Aorta (tissue), 5 donors: ENCODE measurements at places on chromosomes 3 and 15. TPM values are rescaled to one million over a fixed set of nuclear protein-coding genes. Genes with fewer than 3 reads are reported as not detected.

DNA sequence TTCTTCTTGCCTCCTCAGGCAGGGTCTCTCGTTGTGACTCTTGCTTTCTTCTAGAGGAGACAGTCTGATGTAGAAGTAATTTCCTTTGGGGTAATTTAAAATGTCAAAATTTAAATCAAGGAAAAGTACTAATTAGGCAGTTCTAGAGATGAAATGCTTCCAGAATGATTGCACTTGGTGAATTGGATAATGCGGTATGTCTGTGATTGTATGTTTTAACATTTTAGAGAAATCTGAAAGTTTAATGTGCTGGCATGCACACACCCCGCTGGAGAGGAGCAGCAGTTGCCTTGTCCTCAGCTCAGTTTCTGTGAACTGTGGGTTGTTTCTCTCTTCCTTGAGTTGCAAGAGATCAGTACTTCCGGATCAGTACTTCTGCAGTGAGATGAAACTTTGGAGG, 322.9 kb upstream of the CTDSPL start:
- no peaks in the 10 kb centered on the region for H3K27me3 ChIP-seq
- no peaks in the 10 kb centered on the region for H3K4me1 ChIP-seq
- peaks cover 5% of the 10 kb centered on the region for H3K36me3 ChIP-seq
- no peak overlapping the region for H3K4me3 ChIP-seq
- no peak overlapping the region for H3K27ac ChIP-seq

The FEZF2 gene
- total RNA-seq: not detected

The TGM4 gene
- not detected for total RNA-seq

DNA sequence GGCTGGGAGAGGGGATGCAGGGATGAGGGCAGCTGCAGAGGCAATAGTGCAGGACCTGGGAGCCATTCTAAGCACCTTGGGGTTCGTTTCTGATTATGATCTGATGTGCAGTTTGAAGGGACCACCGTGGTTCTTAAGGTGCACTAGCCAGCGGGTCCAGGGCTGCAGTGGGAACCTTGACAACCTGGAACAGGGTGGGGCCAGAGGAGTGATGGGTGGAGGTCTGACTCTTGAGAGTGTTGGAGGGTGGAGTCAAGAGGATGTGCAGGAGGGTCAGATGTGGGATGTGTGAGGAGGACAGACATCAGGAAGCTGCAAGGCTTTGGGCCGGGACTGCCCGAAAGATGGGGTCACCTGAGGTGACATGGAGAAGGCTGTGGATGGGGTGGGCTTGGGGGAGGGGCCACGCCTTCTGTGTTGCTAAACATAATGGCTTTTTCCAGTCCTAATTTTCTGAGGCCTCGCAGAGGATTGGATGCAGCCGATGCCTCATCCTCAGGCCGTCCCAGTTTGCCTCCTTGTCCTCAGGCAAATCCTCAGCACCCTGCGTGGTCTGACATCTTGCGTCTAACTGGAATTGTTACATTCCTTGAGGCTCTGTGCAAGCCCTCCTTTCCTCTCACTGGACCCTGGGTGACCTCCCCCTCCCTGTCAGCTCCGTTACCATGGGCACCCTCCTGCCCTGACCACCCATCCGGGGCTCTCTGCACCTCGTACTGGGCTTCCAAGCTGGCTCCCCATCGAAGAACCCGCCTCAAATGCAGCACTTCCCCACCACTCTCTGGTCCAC, 61.4 kb upstream of the TRPM1 start:
- DNase-seq: no peak
- no peak overlapping the region for H3K27ac ChIP-seq
- no peaks in the 10 kb centered on the region for H3K27me3 ChIP-seq
- H3K4me3 ChIP-seq: no peak overlapping the region
- H3K36me3 ChIP-seq: no peaks in the 10 kb centered on the region
- H3K4me1 ChIP-seq: no peaks in the 10 kb centered on the region

GRCh38 chr3:184481984-184482671, 79.5 kb upstream of the EPHB3 start:
- H3K4me3 ChIP-seq: no peak overlapping the region
- H3K4me1 ChIP-seq: no peaks in the 10 kb centered on the region
- no peaks in the 10 kb centered on the region for H3K27me3 ChIP-seq
- no peak overlapping the region for H3K27ac ChIP-seq
- no peaks in the 10 kb centered on the region for H3K36me3 ChIP-seq
- no peak for DNase-seq

DNA sequence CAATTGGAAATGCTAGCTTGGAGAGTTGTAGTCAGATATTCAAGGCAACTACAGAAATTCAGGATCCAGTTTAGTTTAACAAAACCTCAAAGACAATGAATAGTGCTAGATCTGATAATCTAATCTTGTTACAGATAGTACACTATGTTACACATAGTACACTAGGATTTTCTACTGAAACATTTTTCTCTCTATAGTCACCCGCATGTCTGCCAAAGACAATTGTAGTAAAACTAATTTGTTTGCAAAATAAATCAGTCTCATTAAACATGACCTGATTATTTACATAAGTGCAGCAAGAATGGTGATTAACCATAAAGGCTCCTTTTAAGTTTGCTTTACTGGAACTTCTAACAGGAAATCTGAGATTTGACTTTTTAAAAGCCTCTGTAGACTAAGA, 52.0 kb downstream of the ILDR1 start:
- DNase-seq: no peak
- no peaks in the 10 kb centered on the region for H3K27me3 ChIP-seq
- H3K4me3 ChIP-seq: no peak overlapping the region
- H3K27ac ChIP-seq: no peak overlapping the region
- H3K4me1 ChIP-seq: no peaks in the 10 kb centered on the region

GRCh38 chr15:91953432-91953831, 99.9 kb downstream of the SLCO3A1 start:
- no peaks in the 10 kb centered on the region for H3K36me3 ChIP-seq
- no peaks in the 10 kb centered on the region for H3K4me1 ChIP-seq
- no peaks in the 10 kb centered on the region for H3K27me3 ChIP-seq
- H3K27ac ChIP-seq: no peak overlapping the region
- no peak for DNase-seq

The PAK6 gene
- total RNA-seq: 0.91 TPM

The IRAK2 gene
- total RNA-seq: 7.1 TPM

DNA sequence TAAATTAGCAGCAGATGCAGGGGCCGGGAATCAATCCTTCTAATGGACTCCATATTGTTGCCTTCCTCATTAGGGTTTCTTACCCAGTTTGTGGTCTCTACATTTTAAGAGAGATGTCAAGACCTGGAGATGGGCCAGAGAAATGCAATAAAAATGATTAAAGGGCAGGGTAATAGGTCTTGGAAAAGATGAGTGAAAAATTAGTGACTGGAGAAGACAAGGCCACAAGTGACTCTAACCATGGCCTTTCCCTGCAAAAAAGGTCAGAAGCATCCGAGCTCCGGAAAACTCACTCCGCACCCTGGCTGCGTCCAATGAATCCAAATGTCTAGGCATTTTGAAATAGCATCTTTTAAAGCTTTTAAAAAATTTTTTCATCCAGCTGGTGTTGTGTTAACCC, 152.8 kb downstream of the ARRDC4 start:
- no peaks in the 10 kb centered on the region for H3K27me3 ChIP-seq
- no peak for DNase-seq
- no peaks in the 10 kb centered on the region for H3K4me1 ChIP-seq
- H3K36me3 ChIP-seq: no peaks in the 10 kb centered on the region
- no peak overlapping the region for H3K27ac ChIP-seq
- H3K4me3 ChIP-seq: no peak overlapping the region

The SLC51A gene
- total RNA-seq: not detected

The PLSCR2 gene
- total RNA-seq: 1.4 TPM

DNA sequence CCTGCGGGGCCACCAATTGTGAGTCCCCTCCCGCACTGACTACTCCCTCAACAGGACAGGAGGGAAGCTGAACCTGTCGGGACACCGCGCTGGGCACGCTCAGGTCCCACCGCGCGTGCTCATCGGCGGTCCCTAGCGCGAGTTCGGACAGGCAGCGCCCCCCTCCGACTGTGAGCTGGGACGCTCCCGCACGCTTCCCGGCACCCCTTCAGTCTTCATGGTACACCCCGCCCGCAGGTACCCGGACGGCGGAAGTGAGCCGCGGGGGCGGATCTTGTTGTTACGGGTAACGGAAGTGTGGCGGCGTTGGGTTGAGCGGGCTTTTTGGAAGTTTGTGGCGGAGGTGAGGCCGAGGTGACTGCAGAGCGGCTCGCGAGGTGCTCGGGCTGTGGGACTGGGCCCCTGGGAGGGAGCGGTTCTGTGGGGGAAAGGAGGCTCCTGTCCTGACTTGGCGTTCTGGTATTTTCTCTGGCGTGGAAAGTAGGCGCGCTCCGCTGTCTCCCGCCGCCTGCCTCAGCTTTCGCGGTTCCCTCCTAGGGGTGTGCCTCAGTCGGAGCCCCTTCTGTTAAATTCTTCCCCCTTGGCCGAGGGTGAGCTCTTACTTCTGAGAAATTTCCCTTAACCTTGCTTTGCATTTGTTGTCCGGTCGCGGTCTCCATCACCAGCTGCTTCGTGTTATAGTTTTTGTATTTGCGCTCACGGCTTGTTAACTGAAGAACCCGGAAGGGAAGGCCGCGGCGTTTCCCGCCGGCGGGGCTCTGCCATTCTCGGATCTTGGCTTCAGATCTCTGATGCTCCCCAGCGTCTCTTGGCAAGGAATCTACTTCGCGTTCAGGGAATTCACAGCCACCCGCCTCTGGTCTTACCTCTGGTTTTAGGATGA, at the start of gene FANCI:
Gene FANCI, plus strand, starts transcription at position 289 of the 883 bp plus-strand sequence. CDS start 3,669 bp downstream, outside the sequence.
- H3K27ac ChIP-seq: no peak within 1 kb of the TSS
- no peaks in the 10 kb centered on the region for H3K27me3 ChIP-seq

The PEX5L gene
- 0.24 TPM for total RNA-seq

The PIGX gene
- 13.6 TPM for total RNA-seq

DNA sequence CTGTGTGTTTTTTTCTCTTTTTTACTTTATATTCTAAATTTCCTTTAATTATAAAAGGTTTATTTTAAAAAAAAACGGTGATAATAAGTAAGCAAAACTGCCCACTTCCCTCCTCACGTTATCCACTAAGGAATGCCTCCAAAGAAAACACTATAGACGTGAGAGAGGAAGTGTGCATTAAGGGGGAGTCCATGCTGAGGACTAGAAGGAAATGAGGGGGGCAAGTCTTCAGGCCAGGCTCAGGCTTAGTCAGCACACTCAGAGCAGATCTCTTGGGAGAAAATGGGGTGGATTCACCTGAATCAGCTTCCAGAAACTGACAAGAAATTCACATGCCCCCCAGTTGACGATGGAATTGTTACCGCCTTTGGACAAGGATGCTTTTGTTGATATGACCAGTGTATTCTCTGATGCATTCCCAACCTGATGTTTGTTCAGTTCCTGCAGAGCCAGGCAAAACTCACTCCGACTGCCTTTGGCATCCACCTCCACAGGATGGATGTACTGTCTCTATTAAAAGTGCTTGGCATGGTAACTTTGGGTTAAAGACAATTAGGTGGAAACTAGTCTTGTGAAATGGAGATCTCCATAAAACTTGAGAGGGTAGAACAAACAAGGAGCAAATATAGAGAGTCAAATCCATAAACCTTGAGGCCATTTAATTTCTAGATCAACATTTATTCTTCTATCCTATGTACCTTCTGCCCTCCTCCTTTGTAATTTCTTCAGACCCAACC, 167.8 kb downstream of the MYRIP start:
- H3K4me1 ChIP-seq: no peaks in the 10 kb centered on the region
- no peaks in the 10 kb centered on the region for H3K36me3 ChIP-seq
- DNase-seq: no peak
- H3K27me3 ChIP-seq: no peaks in the 10 kb centered on the region
- H3K27ac ChIP-seq: no peak overlapping the region

The IL5RA gene
- total RNA-seq: not detected

GRCh38 chr3:98980915-98981596, 79.6 kb upstream of the DCBLD2 start:
- no peak overlapping the region for H3K27ac ChIP-seq
- DNase-seq: no peak
- H3K4me3 ChIP-seq: no peak overlapping the region
- no peaks in the 10 kb centered on the region for H3K36me3 ChIP-seq
- H3K4me1 ChIP-seq: no peaks in the 10 kb centered on the region

DNA sequence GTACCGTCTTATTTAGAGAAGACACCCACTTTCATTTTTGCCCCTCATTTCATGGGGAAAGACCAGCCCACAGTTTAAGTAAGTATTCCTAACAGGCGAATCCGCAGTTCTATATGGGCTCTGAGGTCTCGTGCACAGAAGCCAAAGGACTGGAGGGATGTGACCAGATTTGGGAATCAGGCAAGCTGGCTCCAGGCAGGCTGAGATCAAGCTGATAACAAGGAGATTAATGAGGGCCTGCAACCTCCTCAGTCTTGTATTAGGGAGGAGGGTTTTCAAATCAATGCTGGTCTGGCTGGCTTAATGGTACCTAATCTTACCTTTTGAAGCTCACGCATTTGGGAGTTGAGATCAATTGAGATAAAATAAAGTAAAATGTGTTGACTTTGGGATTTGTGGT, 15.3 kb downstream of the ST8SIA2 start:
- no peak for DNase-seq
- H3K36me3 ChIP-seq: no peaks in the 10 kb centered on the region
- H3K4me3 ChIP-seq: no peak overlapping the region
- no peaks in the 10 kb centered on the region for H3K4me1 ChIP-seq

- peaks cover 6% of the 10 kb centered on the region for H3K36me3 ChIP-seq
- H3K27me3 ChIP-seq: no peaks in the 10 kb centered on the region
- no peak overlapping the region for H3K27ac ChIP-seq
- H3K4me3 ChIP-seq: no peak overlapping the region
- H3K4me1 ChIP-seq: peaks cover 2% of the 10 kb centered on the region
Observed at GRCh38 chr3:133593243-133593642, 19.8 kb downstream of the CDV3 start.

- no peaks in the 10 kb centered on the region for H3K36me3 ChIP-seq
- DNase-seq: peak; percentile 70
- H3K4me1 ChIP-seq: no peaks in the 10 kb centered on the region
- H3K4me3 ChIP-seq: no peak overlapping the region
- H3K27ac ChIP-seq: no peak overlapping the region
- H3K27me3 ChIP-seq: no peaks in the 10 kb centered on the region
Observed at GRCh38 chr15:99430881-99431401, 134.8 kb upstream of the MEF2A start.

- peaks cover 2% of the 10 kb centered on the region for H3K36me3 ChIP-seq
- no peak overlapping the region for H3K27ac ChIP-seq
- no peaks in the 10 kb centered on the region for H3K27me3 ChIP-seq
- no peak overlapping the region for H3K4me3 ChIP-seq
Observed at GRCh38 chr3:71185733-71186455, 397.6 kb downstream of the FOXP1 start.
